ENCODE measurements at places on chromosomes 16 and 17.

DNA sequence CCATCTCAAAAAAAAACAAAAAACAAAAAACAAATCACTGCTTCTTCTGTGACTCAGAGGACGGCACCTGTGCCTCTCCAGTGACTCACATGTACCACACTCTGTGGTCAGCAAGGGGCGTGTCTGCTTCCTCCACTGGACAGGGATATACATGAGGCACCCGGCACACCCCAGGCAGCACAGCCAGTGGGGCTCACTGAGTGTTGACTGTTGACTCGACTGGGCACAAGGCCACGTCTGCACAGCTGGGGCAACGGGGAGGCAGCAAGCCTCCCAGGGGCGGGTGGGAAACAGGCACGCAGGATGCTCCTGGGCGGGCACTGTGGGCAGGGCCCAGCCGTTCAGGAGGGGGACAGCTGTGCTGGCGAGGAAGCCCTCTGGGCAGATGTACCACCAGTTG is 64.1 kb downstream of the TIMM22 start:
- peak; percentile 78 for DNase-seq

DNA sequence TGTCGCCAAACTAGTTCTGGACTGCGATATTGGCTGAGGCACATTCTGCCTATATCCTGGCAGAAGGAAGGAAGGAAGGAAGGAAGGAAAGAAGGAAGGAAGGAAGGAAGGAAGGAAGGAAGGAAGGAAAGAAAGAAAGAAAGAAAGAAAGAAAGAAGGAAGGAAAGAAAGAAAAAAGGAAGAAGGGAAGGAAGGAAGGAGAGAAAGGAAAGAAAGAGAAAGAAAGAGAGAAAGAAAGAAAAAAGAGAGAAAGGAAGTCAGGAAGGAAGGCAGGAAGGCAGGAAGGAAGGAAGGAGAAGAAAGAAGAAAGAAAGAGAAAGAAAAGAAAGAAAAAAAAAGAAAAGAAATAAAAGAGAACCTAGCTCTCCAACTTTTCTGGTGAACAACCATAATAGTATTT is 587.1 kb downstream of the RBFOX1 start:
- no peak for DNase-seq

GRCh38 chr16:49350265-49351095 is 23.1 kb upstream of the C16orf78 start:
- DNase-seq = peak; percentile 52

DNA sequence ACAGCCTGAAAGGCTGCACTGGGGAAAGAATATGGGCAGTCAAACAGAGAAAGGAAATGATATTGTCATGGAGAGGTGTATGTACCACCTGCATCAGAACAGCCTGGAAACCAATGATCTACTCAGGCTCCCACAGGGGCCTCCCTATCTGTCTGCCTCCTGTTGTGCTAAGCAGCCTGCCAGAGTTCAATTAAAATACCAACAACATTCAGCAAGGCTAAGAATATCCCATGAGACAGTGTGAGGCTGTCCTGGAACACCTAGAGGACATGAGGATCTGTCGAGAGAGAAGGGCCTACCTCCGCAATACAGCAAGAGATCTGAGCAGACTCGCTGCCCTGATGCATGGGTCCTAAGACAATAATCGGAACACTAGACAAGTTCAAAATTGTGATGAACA is 8.4 kb downstream of the FXR2 start:
- no peak for DNase-seq

DNA sequence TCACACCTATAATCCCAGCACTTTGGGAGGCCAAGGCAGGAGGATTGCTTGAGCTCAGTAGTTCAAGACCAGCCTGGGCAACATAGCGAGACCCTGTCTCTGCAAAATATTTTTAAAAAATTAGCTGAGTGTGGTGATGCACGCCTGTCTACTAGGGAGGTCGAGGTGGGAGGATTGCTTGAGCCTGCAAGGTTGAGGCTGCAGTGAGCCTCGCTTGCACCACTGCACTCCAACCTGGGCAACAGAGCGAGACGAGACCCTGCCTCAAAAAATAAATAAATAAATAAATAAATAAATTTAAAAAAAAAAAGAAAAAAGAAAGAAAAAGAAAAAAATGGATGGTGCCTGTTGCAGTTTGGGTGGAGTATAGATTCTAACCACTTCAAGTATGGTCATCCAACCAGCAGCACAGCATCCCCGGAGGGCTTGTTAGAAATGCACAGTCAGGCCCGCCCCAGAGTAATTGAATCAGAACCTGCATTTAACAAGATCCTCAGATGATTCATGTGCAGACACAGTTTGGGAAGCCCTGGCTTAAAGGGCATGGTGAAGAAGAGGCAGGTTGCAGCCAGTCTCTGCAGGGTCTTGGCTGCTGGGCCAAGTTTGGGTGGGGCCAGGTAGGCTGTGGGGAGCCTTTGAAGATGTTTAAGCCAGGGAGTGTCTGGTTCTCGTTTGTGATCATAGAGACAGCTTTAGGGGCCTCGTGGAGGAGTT is 40.8 kb downstream of the MRC2 start:
- DNase-seq = no peak

DNA sequence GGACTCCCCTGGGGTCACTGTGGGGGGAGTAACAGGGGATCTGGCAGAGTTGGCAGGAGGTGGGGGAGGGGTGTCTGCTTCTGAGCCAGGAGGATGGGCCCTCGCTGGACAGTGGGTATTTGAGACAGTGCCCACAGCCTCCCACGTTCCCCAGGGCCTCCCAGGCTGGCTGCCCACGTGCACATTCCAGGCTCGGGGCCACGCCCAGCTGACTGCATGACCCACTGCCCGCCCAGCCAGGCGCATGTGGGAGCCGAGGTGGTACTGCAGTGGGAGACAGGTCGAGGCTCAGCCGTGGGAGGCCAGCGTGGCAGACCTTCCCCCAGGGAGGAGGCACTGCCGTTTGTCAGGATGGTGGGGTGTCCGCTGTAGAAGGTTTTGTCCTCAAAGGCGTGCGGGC is 38.8 kb downstream of the BAHCC1 start:
- DNase-seq = no peak

DNA sequence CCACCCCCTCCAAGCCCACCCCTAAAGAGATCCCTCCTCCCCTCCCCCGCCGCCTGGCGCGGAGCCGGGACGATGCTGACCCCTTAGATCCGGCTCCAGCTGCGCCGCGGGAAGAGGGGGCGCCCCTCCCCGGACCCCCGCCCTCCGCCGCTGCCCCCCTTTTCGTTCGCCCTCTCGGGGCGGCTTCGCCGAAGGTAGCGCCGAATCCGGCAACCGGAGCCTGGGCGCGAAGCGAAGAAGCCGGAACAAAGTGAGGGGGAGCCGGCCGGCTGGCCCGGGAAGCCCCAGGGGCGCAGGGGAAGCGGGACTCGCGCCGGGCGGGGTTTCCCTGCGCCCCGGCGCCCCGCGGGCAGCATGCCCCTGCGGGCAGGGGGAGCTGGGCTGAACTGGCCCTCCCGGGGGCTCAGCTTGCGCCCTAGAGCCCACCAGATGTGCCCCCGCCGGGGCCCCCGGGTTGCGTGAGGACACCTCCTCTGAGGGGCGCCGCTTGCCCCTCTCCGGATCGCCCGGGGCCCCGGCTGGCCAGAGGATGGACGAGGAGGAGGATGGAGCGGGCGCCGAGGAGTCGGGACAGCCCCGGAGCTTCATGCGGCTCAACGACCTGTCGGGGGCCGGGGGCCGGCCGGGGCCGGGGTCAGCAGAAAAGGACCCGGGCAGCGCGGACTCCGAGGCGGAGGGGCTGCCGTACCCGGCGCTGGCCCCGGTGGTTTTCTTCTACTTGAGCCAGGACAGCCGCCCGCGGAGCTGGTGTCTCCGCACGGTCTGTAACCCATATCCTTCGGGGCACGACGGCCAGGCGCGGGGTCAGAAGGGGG is 623 bp downstream of the CACNA1G start:
- peak; percentile 27 for DNase-seq

DNA sequence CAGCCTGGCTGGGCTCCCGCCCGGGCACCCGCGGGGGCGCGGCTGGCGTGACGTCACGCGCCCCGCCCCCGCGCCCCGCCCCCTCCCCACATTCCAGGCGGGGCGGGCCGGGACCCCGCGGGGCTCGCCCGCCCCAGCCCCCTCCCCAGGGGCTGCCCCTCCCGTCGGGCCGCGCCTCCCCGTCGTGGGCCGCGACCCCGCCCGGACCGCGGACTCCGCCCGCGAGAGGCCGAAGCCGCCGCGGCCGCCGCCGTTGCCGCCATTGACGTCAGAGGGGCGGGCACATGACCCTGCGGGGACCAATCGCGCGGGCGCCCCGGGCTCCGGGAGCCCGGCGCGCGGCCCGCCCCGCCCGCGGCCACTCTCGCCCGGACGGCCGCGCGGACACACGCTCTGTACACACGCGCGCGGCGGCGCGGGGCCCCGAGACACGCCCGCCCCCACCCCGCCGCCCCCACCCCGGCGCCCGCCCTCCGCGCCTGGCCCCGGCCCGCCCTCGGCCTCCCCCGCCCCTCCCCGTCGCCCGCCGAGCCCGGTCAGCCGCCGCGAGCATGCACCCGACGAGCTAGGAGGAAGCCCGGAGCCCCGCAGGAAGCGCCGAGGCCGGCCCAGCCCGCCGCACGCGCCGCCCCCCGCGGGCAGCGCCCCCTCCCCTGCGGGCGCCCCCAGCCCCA is at the start of gene CMIP:
Gene CMIP (plus strand): TSS at position 361 of the 674 bp plus-strand sequence.
- peak; percentile 92 for DNase-seq

DNA sequence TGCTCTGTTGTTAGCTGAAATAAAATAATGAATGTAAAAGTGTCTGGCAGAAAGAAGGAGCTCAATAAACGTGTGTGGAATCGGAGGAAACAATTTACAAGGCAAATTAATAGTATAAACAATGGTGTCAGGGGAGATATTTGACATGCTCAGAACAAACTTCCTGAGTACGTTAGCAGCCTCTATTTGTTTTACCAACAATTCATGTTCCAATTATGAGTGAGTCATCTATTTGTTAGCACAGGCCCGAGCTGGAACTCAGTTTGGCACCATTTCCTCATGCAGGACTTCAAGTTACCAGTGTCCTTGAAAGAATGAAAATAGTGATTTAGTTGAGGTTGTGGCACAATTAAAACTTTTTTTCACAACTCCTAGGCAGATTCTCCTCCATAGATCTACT is 9.1 kb downstream of the ASIC2 start:
- DNase-seq = peak; percentile 51

DNA sequence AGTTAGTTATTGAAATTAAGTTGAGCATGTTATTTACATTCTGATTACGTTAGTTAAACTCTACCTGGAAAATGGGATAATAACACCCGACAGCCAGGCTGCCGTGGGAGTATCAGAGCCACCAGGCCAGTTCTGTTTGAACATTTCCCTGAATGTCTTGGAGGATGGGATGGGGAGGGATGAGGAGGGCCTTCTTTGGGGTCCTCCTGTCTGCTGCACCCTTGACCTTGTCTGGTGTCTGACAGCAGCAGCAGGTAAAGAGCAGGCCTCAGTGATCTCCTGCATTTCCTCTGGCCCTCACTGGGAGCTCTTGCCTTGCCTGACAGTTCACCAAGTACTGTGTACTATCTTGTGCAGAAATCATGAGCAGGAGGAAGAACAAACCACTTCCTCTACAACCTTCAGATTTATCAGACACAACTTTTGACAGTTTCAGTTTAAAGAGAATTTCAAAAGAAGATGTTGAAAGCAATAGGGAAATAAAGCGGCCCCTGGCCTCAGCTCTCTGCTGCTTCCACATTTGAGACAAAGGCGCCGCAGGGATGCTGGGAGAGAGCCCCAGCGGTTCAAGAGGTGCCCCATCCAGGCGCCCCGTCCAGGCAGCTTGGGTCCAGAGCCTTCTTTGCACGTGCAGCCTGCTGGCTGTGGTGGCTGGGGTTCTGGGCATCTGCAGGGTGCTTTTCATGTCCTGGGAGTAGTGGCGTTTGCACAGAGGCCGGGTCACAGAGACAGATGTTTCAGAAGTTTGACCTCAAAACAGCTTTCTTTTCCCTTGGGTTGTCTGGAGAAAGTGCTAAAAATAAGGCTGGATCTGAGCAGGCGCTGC is 25.3 kb downstream of the CMIP start:
- DNase-seq = peak; percentile 57

DNA sequence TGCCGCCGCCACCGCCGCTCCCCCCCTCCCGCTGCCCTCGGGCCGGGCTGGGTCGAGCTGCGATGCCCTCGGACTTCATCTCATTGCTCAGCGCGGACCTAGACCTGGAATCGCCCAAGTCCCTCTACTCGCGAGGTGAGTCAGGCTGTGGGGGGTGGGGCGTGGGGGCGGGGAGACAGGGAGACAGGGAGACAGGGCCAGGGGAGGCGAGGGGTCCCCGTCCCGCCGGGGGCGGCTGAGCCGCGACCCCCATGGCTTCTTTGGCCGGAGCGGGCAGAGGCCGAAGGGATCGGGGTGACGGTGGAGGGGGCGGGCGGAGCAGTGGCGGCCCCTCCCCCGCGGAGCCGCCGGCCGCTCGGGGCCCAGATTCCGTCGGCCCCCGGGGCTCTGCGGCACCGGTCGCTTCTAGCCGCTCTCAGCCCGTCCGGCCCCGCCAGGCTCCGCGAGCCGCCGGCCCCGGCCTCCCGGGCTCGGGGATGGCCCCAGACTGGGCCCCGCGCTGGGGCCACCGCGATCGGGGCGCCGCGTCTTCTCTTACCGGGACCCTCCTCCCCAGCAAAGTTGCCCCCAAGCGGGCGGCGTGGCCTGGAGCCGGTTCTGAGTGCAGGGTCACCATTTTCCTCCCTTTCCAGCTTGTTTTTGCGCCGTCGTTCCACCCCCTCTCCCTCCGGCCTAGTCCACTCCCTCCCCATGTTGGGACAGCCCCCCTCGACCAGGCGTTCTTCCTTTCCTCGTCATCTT is 644 bp downstream of the NFAT5 start:
- peak; percentile 89 for DNase-seq

DNA sequence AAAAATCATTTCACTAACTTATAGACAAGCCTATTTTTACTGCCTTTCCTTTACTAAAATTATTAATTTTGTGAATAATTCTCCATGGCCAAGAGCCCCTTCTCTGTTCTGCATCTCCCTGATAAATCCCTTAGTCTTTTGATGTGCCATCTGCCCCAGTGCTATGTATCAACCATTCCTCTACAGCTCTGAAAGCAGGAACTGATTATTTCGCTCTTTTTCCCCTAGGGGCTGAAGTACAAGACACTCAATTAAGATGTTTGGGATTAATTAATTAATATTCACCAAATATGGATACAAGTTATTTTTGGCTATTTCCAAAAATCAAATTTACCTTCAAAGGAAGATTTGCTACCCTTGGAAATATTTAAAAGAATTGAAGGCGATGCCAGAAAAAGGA is 26.6 kb downstream of the SSH2 start:
- DNase-seq = no peak

DNA sequence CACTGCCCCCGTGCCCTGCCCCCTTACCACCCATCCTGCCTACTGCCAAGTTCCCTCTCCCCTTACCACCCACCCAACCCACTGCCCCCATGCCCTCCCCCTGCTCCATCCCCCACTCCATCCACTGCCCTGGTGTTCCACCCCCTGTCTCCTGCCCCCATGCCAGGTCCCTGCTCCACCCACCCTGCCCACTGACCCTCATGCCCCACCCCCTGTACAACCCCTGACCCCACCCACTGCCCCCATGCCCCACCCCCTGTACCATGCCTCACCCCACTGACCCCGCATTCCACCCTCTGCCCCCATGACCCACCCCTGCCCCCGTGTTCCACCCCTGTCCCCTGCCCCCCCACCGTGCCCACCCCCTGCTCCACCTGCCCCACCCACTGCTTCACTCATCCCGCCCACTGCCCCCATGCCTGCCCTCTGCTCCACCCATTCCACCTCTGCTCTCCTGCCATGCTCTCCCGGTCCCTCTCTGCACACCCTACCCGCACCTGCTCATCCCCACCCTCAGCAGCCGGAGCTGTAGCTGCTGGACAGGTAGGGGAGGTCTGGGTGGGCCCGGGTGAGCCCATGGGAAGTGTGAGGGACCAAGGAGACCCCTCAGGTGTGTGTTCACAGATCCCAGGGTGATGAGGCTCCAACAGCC is 7.4 kb upstream of the FN3KRP start:
- no peak for DNase-seq

GRCh38 chr16:55948230-55948629 is 73.1 kb upstream of the CES5A start:
- DNase-seq = no peak
